Caudate nucleus (tissue), 63 donors: ENCODE measurements at places on chromosomes 5 and 9.
A peak's percentile ranks its signal among the peaks of the same experiment; 100 is the strongest.

GRCh38 chr5:90345684-90346083, 63.9 kb downstream of the CETN3 start:
- no peak for DNase-seq

- no peak for DNase-seq
Measured at GRCh38 chr9:21967169-21967568, 27.0 kb downstream of the CDKN2A start.

DNA sequence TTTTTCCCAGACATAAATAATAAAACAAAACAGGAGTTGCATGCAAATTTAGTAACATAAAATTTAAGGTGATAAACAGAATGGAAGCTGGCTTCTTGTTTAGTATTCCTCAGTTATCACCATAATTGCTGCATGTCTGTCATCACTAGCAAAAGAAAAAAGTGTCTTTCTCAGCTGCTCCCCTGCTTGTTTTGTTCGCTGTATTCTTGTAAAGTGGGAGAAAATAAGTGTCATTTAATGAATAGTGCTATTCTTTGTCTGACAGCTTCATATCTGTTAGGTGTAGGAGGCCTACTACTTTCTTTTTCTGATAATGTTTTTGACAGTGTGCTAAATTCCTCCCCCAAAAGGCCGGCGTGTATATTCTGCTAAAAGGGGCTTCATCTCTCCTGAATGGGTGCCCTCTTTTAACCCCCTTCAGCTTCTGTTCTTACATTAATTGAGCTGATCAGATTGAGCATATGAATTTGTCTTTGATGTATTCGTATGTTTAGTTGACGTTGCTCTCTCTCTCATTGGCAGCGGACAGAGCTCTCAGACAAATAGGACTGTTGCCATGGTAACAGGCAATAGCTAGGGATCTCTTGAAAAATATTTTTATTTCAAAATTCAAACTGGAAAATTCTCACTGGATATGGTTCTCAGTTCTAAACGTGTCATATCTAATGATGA, 303.8 kb downstream of the KIAA0825 start:
- DNase-seq = no peak

- no peak for DNase-seq
Measured at GRCh38 chr9:86767373-86767772, 179.9 kb downstream of the GAS1 start.

GRCh38 chr5:57940236-57940635, 457.6 kb upstream of the ACTBL2 start:
- DNase-seq = no peak

GRCh38 chr5:61353293-61353692, 21.2 kb downstream of the ZSWIM6 start:
- DNase-seq = no peak

DNA sequence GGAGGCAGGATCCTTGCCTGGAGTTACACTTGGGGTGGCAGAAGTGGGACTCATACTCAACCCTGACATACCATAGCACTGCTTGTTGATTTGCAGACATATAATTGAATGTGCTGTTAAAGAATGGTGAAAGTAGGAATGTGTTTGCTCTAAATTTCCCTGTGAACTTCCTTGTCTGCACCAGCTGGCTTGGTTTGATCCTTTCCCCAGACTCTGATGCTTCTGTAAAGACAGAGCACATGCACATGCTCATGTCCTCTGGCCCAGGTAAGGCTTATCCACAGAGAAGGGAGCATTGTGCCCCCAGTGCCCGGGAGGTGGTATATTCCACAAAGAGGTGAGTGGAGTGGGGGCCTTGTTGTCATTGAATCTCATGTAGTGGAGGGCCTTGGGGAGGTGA, 138.0 kb upstream of the STC2 start:
- DNase-seq = no peak

DNA sequence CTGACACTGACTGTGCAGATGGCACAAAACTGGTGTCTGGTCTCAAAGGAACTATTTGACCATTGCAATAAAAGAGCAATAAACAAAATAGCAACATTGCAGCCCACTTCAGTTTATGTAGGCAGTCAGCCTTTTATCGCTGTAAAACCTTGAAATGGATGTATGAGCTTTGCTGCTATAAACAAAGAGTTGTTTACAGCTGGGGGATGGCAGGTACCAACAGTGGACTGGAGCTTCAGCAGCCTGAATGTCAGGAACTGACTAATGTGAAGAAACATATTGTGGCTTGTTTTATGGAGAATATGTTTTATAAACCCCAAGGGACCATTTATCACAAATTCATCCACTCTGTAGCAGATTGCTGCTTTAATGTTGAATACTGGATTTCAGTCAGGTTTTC, 78.0 kb downstream of the PTPRD start:
- no peak for DNase-seq

- no peak for DNase-seq
Measured at GRCh38 chr5:115369430-115370144, 73.1 kb upstream of the CCDC112 start.

GRCh38 chr9:34664281-34665066, 2.0 kb upstream of the CCL27 start:
- DNase-seq = peak; percentile 63
